ENCODE measurements at places on chromosomes 7 and 10. TPM values are rescaled to one million over a fixed set of nuclear protein-coding genes. Genes with fewer than 3 reads are reported as not detected.

Gene SGCE
- total RNA-seq, result 156 TPM

Gene PRTFDC1
- 14.7 TPM for total RNA-seq

Gene PLAC9
- total RNA-seq, result 3.1 TPM

Gene KEL
- 0.20 TPM for total RNA-seq

Gene SEMA3E
- not detected for total RNA-seq

Gene SYT15B
- 2.8 TPM for total RNA-seq

Gene GRID1
- 1.4 TPM for total RNA-seq

Gene CXCL12
- 106 TPM for total RNA-seq

Gene RARRES2
- total RNA-seq, result 619 TPM

Gene NUP205
- 28.3 TPM for total RNA-seq

Gene ZNRF2
- total RNA-seq, result 24.8 TPM

Gene ZSCAN21
- 9.2 TPM for total RNA-seq

Gene CPVL
- total RNA-seq, result 14.0 TPM

Gene KIF11
- total RNA-seq, result 2.3 TPM

Gene PDE6C
- total RNA-seq, result not detected

Gene VPS41
- 32.1 TPM for total RNA-seq

Gene SLF2
- 40.3 TPM for total RNA-seq

Gene ACTL6B
- not detected for total RNA-seq

Gene IMPDH1
- 47.9 TPM for total RNA-seq

Gene NODAL
- not detected for total RNA-seq

Gene NUTM2D
- 6.4 TPM for total RNA-seq

Gene ARID5B
- 24.5 TPM for total RNA-seq

Gene MSMB
- total RNA-seq, result not detected

Gene ETV1
- 0.60 TPM for total RNA-seq

Gene EMX2
- total RNA-seq, result 25.5 TPM

Gene CHRM2
- 0.69 TPM for total RNA-seq

Gene TMEM168
- total RNA-seq, result 29.2 TPM

Gene MACROH2A2
- total RNA-seq, result 22.6 TPM

Gene MINDY3
- total RNA-seq, result 35.0 TPM

Gene CPEB3
- 5.7 TPM for total RNA-seq

Gene YAE1
- 33.2 TPM for total RNA-seq

All from ovary (tissue), 10 donors.